Hindlimb muscle (tissue), 1 donor: ENCODE measurements at places on chromosomes 16 and 17. TPM values are rescaled to one million over a fixed set of nuclear protein-coding genes. Genes with fewer than 3 reads are reported as not detected.

Gene TBX2
- polyA plus RNA-seq, result 12.2 TPM

GRCh38 chr16:57532266-57532625 is 4.1 kb downstream of the CCDC102A start:
- DNase-seq, result no peak

Gene TCAP
- polyA plus RNA-seq, result 345 TPM

DNA sequence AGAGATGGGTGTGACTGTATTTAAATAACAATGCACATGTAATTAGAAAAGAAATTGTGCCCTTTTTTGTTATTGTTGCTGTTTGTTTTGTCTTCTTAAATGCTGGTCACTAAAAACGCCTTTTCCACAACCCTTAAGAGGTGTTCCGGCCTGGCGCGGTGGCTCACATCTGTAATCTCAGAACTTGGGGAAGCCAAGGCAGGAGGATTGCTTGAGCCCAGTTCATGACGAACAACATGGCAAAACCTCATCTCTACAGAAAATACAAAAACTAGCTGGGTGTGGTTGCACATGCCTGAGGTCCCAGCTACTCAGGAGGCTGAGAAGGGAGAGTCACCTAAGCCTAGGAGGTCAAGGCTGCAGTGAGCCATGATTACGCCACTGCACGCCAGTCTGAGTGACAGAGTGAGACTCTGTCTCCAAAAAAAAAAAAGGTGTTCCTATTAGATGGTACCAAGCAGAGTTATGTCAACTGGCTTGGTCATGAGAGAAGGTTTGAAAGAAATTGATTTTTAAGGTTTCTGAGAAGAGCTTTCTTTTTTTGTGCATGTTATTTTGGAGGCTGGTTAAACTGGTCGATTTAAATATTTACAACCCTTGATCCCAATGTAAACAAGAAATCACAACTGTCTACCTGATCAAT is 23.5 kb upstream of the RFFL start:
- no peak for DNase-seq

- no peak for DNase-seq
These were observed 11.0 kb downstream of the DCAKD start for GRCh38 chr17:45040459-45040858.

DNA sequence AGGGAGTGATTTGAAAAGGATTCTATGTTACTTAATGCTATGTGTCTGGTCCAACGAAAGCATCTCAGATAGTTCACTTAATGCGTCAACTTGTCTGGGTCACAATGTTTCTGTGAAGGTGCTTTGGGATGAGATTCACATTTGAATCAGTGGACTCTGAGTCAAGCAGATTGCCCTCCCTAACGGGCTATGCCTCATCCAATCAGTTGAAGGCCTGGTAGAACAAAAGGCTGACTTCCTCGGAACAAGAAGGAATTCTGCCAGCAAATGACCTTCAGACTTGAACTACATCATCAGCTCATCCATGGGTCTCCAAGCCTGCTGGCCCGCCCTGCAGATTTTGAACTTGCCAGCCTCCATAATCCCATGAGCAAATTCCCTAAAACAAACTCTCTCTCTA is 15.2 kb downstream of the EMP2 start:
- DNase-seq, result no peak

DNA sequence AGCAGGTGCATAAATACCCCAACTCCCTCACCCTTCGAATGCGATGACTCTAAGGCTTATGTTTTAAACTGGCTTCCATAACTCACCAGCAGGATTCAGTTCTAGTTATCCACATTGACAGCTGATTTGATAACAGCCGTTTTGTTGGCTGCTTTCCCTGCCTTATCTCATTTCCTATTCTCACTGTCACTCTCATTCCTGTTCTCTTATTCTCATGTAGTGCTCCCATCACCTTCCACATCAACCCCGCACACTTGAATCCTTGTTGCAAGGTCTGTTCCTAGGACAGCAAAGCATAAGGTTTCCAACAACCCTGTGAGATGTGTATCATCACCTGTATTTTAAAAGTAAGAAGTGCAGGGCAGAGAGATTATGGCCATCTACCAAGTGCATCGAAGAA is 344.4 kb downstream of the CDH13 start:
- no peak for DNase-seq

Gene PCGF2
- 32.7 TPM for polyA plus RNA-seq

DNA sequence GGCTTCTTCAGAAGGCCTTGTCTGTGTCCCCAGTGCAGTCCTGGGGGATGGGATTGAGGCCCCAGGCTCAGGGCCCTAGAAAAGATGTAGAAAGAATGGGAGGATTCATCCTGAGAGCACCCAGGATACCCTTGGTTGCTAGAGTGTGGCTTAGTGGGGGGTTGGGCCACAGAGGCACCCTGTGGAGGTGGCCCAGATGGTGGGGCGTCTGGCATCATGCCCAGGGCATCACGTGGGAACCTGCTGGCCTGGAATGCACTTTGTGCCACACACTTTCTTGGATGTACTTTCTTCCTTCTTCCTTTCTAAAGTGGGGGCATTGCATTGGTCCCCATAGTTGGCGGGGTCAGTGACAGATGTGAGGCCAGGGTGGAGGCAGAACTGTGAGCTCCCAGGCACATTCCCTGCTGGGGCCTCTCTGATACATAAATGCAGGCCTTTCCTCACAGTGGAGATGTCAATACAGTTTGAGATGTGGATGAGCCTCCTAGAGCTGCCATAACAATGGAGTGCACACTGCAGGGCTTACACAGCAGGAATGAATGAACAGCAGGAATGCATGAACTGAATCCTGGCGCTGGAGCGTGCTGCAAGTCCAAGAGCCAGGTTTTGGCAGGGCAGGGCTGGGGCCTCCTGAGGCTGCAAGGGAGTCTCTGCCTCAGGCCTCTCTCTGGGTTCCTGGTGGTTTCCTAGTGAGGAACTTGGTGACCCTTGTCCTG is 43.3 kb downstream of the MGAT5B start:
- DNase-seq, result no peak

DNA sequence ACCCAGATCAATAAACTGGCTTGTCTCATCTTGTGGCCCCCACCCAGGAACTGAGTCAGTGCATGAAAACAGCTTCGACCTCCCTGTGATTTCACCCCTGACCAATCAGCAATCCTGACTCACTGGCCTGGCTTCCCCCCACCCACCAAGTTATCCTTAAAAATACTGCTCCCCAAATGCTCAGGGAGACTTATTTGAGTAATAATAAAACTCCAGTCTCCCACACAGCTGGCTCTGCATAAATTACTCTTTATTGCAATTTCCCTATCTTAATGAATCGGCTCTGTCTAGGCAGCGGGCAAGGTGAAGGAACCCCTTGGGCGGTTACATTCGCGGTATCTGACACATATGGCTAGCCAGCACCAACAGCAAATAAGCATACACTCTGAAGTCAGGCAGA is 9.8 kb upstream of the RABEP1 start:
- no peak for DNase-seq

Gene KRTAP4-4
- not detected for polyA plus RNA-seq

GRCh38 chr17:10216213-10216938 is 18.0 kb upstream of the GAS7 start:
- no peak for DNase-seq

Gene CIBAR2
- not detected for polyA plus RNA-seq

Gene AOC2
- polyA plus RNA-seq, result 1.0 TPM

DNA sequence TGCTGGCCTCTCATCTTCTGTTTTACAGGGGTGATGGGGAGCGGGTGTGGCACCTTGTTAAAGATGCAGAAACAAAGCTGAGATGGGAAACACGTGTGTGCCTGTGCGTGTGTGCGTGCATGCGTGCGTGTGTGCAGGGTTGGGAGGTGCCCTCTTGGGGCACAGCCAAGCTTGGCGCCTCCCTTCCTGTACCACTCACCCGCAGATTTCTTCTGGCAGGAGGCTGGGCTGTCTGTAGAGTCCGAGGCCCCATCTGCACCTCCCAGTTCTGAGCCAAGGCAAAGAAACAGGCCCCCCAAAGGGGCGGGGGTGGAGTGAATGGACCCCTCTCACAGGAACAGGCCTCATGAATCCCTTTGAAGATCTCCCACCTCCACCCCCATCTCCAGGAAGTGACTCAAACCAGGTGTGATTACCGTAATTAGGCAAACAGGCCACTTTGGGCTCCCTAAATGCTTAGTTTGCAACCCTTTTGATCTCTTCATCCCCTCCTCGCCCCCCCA is 20.9 kb downstream of the TNS4 start:
- DNase-seq, result no peak
